Cortex of kidney (tissue), 1 donor: ENCODE measurements at places on chromosomes 3 and 15.

DNA sequence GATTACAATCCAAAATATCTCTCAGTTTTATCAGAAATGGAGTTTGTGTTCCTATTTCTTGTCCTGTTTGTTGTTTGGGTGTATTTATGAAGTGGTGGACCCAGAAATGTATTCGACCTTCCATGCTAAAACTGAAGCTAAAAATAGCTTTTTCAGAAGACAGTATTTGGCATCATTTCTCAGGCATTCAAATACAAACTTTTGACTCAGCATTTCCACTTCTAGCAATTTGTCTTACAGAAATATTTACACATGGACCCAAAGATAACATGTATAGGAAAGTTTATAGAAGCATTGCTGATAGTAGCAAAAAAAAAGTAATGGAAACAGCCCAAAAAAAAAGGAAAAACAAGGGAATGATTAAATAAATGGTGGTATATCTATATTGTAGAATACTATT, 156.3 kb downstream of the HCN4 start:
- DNase-seq, result no peak

DNA sequence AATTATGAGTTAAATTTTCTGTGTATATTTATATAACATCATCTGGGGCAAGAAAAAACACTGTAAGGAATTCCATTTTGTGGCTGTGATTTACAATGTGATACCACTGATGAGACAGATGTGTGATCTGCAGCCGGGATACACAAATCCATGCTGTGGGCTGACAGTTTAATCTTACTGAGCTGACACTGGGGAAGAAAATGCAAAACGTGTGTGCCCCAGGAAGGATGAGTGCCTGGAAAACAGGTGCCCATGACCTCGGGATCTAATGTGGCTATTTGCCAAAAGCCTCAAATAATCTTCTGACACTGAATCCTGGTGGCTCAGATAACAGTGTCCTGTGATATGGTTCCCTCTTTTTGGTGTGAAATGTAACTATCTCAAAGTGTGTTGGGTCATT, 10.5 kb downstream of the MYRIP start:
- no peak for DNase-seq

DNA sequence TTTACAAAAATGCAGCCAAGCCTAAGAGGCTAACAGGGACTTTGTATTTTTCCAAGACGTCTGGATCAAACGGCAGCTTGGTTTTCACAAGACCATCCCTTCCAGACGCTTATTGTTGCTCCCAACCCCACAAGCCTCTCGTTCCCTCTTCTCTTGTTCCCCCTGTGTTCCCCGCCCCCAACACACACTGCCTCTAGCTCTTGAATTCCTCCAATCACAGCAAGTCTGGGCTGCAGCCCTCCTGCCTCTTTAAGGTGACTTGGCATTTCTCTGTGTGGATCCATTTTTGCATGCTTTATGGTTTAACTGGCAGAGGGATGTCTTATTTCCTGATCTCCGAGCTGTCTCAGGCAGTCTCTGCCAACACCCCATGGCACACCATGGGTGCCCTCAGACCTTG, 182.2 kb downstream of the ABHD5 start:
- DNase-seq, result no peak

GRCh38 chr15:53835309-53835708, 75.8 kb upstream of the WDR72 start:
- no peak for DNase-seq

DNA sequence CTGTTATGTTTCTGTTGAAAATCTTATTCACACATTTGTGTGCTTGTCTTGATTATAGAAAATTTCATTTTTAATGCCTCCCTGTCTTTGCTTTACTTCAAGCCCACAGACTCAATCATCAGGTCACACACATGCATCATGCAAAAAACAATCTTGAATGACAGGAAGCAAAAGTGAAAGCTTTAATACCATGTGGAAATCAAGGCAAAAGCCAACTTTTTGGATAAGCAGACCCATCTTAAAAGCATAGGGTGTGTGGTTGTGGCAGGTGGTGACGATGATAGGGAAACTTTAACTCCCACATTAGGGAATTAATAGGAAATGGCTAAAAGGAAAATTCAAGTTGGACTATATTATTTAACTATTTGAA, 155.9 kb upstream of the EOMES start:
- no peak for DNase-seq

GRCh38 chr3:95705786-95706418, 1108.5 kb upstream of the EPHA6 start:
- no peak for DNase-seq

- no peak for DNase-seq
Measured at GRCh38 chr15:79004336-79004735, 59.5 kb upstream of the CTSH start.

GRCh38 chr3:24052446-24052845, 107.4 kb downstream of the NR1D2 start:
- DNase-seq, result no peak

DNA sequence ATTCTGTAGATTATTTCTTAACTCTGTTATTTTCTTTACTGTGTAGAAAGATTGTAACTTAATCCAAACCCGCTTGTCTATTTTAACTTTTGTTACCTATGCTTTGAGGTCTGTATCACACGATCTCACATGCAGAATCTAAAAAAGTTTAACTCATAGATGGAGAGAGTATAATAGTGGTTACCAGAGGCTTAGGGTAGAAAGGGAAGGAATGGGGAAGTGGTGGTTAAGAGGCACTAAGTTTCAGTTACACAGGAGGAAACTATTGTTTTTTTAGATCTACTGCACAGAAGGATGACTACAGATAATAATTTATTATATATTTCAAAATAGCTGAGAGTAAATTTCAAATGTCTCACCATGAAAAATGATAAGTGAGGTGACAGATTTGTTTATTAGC, 515.2 kb downstream of the RSL24D1 start:
- DNase-seq, result no peak

DNA sequence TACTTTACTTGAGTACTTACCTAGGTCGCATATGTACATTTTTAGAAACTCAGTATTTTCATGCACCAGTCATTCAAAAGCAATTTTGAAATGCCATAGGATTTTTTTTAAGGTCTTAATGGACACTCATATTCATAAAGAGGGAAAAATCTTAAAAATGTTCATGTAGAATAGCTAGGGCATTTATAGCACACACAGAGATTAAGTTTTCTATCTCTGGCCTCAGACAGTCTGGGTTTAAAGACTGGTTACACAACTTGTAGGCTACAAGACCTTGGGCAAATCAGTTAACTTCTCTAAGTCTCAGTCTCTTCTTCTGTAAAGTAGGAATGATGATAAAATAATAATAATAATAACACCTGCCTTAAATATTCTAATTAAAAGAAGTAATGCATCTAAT, 48.5 kb upstream of the UBP1 start:
- no peak for DNase-seq

- DNase-seq, result no peak
Measured at GRCh38 chr3:71707595-71707994, 17.6 kb downstream of the EIF4E3 start.

GRCh38 chr3:111773484-111773883, 85.6 kb upstream of the PHLDB2 start:
- DNase-seq, result no peak

DNA sequence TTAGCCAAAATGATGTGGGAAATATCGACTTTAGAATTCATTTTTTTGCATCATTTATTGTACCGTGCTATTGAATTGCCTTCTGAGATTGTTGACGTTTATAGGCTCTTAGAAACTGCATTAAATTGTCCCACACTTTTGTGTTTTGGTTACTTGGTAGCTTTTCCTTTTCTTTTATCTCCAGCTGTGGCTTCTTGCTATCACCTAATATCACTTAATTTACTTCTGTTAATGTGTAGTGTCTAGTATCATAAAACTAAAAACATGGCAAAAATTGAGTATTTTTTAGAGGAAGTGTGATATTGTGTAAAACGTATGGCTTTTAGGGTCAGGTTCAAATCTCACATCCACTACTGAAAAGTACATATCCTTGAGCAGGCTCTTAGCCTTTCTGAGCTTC, 11.2 kb downstream of the TMOD3 start:
- DNase-seq, result no peak

DNA sequence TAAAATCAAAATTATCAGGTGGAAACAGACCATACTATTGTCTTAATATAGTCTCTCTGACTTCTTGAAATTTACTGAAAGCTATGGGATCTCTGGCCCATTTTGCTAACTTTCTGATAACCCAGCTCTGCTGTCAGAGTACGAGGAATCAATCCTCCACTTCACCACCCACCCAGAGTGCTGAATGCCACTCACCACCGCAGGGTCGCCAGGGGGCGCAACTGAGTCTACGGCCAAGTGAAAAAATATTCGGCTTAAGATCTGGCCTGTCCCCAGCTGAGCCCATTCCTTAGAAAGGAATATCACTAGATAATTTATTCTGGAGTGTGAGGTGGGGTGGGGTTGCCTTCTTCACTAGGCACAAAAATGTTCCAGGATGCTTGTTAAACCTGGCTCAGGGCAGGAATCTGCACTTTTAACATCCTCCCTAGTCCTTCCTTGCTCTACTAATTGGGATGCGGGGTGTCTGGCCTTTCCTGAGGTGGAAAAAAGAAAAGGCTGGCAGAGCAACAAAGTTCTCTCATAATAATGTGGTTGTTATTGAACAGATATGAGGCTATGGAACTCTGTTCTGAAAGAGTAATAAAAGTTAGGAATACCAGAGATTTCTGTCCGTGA, 520.6 kb downstream of the MFSD1 start:
- no peak for DNase-seq

- DNase-seq, result no peak
Measured at GRCh38 chr3:142664819-142665218, 59.0 kb upstream of the TRPC1 start.

DNA sequence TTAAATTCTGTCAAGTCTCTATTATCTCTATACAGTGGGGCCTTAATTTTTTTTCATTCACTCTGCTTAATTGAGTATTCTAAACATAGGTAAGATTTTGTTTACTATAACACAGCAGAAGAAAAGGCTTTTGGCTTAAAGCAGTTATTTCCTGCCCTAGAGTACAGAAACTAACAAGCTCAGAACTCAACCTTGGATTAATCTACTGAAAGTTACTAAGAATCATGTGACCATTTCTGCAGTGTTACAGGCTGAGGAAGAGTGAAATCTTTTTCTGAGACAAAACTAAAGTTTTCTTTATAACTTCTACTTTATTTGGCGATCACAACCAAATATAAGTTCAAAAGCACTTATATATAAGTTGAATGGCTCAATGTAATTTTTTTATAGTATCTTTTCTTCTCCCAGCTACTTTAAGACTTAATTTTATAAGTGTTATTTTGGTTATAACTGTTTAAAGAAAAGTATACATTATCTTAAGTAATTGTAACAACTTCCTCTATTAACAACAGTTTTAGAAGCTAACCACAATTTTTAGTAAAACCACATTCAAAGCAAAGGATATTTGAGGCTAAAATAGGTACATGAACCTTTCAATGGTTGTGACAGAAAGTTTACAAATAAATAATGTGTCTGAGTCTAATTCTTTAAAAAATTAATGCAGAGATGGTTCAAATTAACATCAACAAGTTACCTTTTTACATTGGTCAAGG, 240.6 kb upstream of the NAALADL2 start:
- no peak for DNase-seq

DNA sequence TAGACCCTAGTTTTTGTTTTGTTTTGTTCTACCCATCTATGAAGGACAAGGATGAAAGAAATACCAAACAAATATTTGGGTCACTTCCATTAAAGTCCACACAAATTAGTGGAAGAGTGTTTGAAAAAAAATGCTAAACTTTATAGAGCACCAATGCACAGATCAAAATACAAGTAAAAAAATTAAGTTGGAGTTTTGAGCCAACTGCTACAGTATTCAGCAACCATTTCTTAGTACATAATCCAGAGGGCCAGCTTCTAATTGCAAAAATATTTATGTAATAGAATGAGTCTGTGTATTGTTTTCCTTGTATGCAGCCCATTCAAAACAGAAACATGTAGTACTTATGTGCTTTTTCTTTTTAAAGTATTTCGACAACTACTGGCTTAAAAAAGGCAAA, 121.1 kb downstream of the CBLB start:
- DNase-seq, result no peak
